ENCODE measurements at places on chromosomes 1 and 21.

- peak; percentile 86 for DNase-seq
Observed at GRCh38 chr1:98051065-98051675, 130.3 kb upstream of the DPYD start.

DNA sequence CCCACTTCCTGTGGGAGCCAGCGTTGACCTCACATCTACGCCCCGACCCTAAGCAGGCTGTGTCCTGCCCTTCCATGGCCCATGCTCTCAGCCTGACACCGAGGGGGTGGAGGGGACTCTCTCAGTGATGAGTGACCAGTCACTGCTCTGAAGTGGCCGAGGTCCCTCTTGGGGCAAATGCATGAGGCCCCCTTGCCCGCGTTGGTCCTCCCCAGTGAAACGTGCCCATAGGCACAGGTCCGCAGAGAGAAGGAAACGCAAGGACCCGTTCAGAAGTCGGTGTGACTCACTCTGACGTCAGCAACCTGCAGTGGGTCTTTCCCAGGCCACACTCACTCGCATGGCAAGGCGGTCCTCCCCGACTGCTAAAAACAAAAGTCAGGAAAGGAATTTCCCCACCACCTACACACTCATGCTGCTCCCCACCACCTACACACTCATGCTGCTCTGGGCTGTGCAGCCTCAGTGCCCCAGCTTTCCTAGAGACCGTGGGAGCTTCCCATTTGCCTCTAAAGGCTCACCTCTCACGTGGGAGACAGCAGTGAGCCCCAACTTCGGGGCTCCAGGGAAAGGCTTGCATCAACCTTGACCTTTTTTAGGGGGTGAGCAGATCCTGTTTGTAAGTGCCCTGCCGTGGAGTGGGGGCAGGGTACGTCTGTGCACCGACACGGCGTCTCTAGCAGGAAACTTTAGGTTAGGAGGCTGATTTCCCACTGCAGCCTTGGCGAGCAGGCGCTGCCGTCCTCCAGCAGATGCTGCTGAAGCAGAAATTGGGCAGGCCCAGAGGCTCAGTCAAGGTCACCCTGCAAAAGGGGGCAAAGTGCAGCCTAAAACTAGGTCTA is 11.4 kb downstream of the UBASH3A start:
- no peak for DNase-seq

- peak; percentile 60 for DNase-seq
Observed at GRCh38 chr1:224333309-224333926, 3.4 kb upstream of the NVL start.

GRCh38 chr1:19577561-19577960 is 66.5 kb upstream of the NBL1 start:
- DNase-seq = no peak

- DNase-seq = no peak
Observed at GRCh38 chr1:54370287-54370989, 35.8 kb downstream of the SSBP3 start.

DNA sequence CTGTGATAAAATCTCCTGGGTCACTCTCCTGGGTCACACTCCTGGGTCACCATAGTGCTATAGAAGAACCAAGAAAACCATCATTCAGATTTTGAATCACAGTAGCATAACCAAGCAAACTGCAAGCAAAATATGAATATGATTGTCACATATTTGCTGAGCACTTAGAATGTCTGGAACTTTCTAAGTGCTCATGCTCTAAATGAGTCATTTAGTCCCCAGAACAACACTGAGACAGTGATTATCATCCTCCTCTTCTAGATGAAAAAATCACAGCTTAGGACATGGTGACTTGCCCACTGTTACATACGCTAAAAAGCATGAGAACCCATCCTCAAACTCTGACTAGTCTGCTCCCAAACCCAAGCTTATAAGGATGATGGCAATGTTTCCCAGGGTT is 39.5 kb upstream of the DDAH1 start:
- no peak for DNase-seq

Data from hippocampal formation (tissue), 2 donors.